Right ventricle myocardium superior (tissue), 1 donor: ENCODE measurements at places on chromosomes 4 and X.

GRCh38 chrX:31178769-31179125 lies 106.9 kb upstream of the FTHL17 start:
- no peak for DNase-seq

GRCh38 chrX:11628399-11628798 lies 37.3 kb downstream of the ARHGAP6 start:
- DNase-seq = no peak

DNA sequence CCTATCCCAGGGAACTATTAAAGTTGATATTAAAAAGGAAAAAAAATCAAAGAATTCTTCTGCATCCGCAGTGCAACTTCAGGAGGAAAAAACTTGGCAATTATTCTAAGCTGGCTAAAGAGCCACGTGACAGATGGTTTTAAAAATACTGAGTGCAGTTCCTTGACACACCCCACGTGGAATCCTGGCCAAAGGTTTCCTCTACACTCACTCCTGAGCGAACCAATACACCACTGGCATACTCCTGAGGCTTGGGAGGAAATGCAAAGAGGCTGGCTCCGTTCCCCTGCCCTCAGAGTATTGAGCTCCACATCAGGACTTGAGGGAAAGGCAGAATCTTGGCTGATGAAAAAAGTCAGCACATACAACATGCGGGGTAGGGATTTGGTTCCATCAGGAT lies 133.8 kb upstream of the ATP6AP2 start:
- no peak for DNase-seq

DNA sequence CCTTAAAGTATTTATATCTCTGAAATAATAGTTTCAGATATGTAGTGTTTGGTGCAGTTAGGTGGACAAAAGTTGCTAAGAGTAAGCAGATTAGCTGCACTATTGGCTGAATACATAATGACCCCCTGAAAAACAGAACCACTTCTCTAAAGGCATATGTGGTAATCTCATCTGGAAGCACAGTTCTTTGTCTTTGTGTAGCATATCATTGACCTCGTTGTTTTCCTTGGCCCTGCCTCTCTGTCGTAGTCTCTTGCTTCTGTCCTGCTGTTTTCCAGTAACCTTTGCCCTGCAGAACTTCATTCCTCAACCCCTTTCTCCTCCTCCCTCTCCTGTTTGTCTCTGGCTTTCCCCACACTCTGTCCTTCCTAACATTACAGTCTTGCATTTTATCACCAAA lies 41.4 kb downstream of the JADE3 start:
- DNase-seq = no peak

GRCh38 chr4:153468587-153468986 lies 2.4 kb downstream of the TMEM131L start:
- DNase-seq = no peak

GRCh38 chrX:39944416-39944815 lies 153.3 kb downstream of the BCOR start:
- DNase-seq = no peak

- peak; percentile 82 for DNase-seq
These were observed 57.3 kb upstream of the BCOR start for GRCh38 chrX:40154853-40155588.

DNA sequence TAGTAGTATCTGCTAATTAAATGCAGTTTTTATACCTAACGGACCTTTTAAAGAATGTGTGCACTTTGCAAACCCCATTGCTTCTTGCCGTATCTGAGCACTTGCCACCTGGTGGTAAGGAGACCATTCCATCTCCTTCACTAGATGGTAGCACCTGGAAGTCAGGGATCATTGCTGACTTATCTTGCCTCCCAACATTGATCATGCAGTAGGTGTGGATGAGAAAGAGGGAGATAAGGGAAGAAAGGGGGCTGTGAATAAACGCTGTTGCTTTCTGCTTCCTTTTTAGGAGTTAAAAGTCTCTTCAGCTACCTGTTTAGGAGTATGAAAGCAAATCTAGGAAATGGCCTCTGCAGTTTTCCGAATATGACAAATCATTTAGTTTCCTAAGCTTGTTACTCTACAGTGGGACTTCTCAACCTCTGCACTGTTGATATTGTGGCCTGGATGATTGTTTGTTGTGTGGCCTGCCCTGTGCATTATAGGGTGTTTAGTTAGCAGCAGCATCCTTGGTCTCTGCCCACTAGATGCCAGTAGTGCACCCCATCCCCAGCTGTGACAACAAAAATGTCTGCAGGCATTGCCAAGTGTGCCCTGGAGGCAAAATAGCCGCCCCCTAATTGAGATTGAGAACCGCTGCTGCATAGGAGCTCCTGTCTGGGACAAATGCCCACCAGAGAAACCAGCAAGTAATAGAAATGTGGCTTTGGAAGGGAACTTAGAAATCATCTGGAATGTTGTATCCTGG lies 38.8 kb downstream of the GAB1 start:
- no peak for DNase-seq
